ENCODE measurements at places on chromosomes 13 and 19.
A peak's percentile ranks its signal among the peaks of the same experiment; 100 is the strongest.

- no peak for DNase-seq
These were observed 6.7 kb downstream of the GRIN2D start for GRCh38 chr19:48400018-48400742.

DNA sequence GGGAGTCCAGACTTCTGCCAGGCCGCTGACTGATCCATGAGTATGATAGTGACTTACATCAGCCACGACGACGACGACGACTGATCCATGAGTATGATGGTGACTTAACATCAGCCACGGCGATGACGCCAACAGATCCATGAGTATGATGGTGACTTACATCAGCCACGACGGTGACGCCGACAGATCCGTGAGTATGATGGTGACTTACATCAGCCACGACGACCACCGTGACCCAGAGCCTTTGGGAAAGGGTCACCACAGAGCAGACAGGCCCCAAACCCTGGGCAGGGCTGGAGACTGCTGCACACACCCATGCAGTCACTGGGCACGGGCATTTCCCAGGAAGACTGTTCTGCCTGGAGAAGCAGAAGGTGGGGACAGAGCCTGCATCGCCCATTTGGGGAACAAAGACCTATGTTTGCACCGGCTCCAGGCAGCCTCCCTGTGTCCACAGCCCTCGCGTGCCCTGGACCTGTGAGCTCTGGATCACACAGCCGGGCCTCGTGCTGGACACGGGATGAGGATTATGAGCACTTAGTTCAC lies 130.9 kb upstream of the SPACA7 start:
- DNase-seq = no peak

DNA sequence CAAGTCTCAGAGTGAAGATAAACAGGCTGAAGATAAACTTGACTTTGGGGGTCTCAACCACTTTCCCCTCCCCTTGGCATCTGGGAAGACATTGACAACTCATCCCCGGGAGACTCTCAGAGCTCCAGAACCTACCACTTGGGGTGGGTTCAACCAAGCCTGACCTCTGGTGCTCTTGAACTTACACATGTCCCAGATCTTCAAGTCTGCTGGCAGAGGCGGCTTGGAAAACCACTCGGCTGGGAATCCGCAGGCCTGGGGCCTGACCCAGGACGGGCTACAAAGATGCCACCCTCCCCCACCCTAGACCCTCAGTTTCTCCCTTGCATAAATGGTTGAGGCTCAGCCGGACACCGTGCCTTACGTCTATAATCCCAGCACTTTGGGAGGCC lies 512 bp downstream of the LRRC8E start:
- no peak for DNase-seq

GRCh38 chr13:77143431-77143830 lies 116.5 kb upstream of the FBXL3 start:
- DNase-seq = no peak

- no peak for DNase-seq
These were observed 10.6 kb downstream of the AKAP8 start for GRCh38 chr19:15368798-15369593.

DNA sequence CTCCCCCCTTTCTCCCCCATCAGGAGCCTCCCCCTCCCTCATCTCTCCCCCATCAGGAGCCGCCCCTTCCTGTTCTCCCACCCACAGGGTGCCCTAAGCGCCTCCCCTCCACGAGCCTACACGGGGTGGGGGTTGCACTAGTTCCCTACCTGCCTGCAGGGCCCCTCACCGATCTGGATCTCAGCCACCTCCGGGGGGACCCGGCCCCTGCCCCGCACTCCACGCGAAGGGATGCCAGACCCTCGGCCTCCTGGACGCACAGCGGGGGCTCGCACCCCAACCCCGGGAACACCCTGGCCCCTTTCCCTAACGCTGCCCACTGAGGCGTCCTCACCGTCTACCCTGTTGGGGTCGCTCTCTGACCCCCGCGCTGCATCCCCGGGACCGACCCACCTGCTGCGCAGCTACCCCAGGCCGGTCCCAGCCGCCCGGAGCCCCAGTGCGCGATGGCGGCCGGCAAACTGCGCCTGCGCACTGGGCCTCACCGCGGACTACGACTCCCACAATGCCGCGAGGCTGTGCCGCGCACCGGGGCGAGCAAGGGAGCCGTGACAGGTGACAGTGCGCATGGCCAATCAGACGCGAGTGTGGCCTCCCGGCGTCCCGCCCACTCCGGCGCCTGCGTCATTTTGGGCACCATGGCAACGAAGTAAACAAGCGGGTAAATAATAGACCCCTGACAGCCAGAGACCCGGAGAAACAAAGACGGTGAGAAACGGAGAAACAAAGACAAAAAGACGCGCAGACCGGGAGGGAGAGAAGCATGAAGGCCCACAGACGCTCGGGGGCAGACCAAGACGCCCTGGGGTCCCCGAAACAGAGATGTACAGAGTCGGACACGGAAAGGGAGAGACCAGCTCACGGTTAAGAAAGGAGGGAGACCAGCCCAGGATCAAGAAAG lies at the start of gene ZSCAN18:
Gene ZSCAN18 (minus strand): TSS at position 451 of the 901 bp plus-strand sequence. CDS start 7,964 bp downstream, outside the sequence.
- DNase-seq = peak; percentile 56

- no peak for DNase-seq
These were observed 6.7 kb downstream of the SIGLEC11 start for GRCh38 chr19:49954092-49954829.

DNA sequence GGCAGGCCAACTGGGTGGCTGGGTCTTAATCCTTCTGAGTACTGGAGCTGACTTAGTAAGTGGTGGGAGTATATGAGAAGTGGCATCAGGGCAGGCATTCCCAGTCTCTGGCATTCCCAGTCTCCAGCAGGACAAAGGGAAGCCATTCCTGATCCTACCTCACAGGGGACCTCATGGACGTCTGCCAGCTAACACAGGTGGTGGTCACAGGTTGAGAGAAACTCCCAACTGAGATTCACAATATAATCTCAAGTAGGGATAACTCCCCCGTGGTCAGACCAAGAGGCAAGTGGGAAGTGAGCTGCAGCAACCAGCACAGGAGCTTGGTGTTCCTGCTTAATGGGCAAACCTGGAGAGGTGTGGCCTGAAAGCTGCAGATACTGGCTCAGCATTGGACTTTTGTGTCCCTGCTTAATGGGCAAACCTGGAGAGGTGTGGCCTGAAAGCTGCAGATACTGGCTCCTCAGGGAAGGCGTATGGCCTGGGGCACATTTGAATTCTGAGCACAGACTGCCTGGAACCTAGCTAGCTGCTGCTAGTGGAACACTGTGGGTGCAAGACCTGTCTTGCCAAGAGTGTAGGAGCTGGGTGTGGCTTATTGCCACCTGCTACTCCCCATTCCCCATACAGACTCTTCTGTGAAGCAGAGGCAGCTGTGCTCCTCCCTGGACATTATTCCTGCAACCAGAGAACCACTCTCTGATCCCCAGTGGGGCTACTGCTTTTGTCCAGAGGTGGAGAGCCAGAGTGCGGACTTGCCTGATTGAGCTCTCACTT lies 25.9 kb upstream of the OR10H2 start:
- DNase-seq = no peak

GRCh38 chr19:18385675-18386542 lies at the start of gene GDF15:
Gene GDF15, plus strand, starts transcription at chr19:18386158. Its CDS starts 32 bp downstream, at chr19:18386190.
- DNase-seq = no peak

GRCh38 chr13:38686577-38687245 lies at the start of gene FREM2:
Gene FREM2, plus strand, starts transcription at chr13:38687077. Its CDS starts 268 bp downstream, at chr13:38687345.
- no peak for DNase-seq

GRCh38 chr13:23934520-23934919 lies 37.2 kb upstream of the C1QTNF9B start:
- no peak for DNase-seq

- no peak for DNase-seq
These were observed 16.1 kb upstream of the STRN4 start for GRCh38 chr19:46762245-46762890.

DNA sequence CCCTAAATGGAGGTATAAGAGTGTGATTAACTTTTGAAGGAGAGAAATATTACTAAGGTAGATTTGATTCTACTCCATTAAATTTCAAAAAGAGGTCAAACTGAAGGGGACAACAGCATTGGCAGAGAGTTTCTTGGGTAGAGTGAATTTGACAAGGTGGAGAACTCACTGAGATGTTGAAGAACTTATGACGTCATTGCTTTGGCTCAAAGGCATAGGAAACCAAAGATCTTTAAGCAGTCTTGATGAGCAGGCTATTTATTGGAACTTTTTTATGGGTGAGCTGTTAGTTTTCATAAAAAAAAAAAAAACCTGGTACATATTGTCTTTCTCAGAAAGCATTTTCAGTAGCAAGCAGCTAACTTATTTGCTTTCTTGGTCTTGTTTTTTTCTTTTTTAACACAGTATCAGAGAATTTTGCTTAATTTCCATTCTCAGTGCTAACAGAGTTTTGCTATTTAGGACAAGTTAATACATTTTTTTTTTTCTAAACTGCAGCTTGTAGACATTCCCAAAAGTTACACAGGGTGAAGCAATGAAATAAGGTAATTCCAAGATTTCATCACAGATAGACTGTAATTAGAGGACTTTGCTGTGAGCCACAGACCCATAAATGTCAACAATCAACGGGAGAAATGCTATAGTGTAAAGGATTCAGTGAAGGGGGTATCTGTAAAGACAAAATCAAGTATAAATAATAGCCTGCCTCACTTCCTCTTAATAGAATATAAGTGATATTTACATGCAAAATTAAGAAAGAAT lies 412.2 kb upstream of the KLHL1 start:
- no peak for DNase-seq

GRCh38 chr13:44762911-44763310 lies 186.8 kb upstream of the TSC22D1 start:
- no peak for DNase-seq

DNA sequence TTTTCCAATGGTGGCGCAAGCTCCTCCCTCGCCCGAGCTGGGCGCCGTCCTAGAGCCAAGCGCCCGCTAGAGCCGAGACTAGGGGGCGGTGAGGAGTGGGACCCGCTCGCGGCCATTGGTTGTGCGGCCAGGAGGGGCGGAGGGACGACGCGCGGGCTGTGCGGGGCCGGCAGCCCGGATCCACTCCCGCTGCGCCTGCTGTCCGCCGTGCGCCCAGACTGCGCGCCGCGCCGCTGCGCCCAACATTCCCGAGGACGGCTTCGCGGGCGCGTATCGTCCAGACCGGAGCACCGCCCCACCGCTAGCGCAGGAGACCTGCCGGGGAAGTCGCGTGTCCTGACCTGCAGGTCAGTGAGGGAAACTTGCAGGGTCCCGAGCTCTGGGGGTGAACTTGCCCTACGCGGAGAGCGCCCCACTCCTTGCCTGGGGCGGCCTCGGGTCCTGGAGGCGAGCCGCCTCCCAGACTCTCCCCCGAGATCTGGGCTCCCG lies at the start of gene SERTM1:
Gene SERTM1 (plus strand): TSS at position 183 of the 489 bp plus-strand sequence. CDS start 21,059 bp downstream, outside the sequence.
- no peak for DNase-seq

DNA sequence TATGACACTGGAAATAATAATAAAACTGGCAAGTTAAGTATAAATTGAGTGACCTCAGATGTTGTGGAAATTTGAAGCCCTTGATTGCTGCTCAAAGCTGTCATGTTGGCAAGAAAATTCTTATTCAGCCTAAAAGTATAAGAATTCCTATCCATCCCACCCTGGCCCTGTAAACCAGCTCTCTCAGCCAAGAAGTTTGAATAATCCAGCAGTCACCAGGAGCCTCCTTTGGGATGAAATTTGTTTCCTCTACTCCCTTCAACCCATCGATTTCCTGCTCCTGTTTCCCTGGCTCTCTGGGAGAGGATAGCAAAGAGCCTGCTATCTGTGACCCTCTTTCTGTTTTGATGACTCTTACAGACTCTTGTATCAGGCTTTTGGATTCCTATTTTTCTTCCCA lies 169.3 kb downstream of the LHFPL6 start:
- DNase-seq = no peak

DNA sequence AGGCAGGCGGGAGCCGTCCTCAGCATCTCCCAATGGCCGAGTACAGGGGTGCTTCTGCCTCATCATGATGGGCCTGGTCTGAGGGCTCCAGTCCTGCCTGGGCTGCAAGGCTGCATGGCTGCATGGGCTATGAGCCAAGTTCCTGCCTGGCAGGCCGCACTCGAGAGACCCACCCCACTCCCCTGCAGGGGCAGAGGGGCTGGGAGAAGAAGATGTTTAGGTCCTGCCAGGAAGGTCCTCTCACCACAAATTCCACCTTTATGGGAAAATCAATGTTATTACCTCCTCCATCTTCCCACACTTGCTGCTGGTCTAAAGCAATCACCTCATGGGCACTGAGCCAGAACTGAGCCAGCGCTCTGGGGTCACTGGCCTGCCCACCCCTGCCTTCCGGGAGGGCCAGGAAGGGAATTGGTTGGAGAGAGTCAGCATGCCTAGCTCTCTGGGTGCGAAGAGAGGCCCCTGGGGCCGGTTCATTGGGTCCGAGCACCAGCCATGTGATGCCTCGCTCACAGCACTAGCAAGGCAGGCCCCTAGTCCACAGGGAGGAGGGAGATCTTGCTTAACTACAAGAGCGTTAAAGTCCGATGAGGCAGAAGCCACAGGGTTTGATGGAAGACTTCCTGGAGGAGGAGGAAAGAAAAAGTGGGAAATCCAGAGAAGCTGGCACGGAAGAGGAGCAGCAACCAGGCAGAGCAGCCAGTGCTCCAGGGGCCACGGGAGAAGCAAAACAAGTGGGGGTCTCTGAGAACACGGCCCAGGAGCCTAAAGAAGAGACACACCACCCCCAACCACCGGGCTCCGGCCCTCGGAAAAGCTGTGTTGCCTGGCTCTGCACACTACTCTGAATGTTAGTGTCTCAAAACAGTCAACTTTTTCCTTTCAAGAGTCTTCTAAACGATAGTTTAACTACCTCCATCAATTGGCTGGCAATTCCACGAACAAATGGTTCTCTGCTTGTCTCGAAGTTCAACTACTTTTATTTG lies 63.1 kb downstream of the CEBPG start:
- no peak for DNase-seq

- no peak for DNase-seq
These were observed 198.2 kb downstream of the DNAJC15 start for GRCh38 chr13:43221611-43222010.

GRCh38 chr13:34129436-34129835 lies 311.5 kb downstream of the RFC3 start:
- no peak for DNase-seq

GRCh38 chr13:113296823-113297369 lies at the start of gene LAMP1:
Gene LAMP1, plus strand, starts transcription at chr13:113297239. Its CDS starts 196 bp downstream, at chr13:113297435.
- DNase-seq = peak; percentile 99

GRCh38 chr13:50539791-50540530 lies 303.5 kb downstream of the DLEU7 start:
- DNase-seq = no peak

DNA sequence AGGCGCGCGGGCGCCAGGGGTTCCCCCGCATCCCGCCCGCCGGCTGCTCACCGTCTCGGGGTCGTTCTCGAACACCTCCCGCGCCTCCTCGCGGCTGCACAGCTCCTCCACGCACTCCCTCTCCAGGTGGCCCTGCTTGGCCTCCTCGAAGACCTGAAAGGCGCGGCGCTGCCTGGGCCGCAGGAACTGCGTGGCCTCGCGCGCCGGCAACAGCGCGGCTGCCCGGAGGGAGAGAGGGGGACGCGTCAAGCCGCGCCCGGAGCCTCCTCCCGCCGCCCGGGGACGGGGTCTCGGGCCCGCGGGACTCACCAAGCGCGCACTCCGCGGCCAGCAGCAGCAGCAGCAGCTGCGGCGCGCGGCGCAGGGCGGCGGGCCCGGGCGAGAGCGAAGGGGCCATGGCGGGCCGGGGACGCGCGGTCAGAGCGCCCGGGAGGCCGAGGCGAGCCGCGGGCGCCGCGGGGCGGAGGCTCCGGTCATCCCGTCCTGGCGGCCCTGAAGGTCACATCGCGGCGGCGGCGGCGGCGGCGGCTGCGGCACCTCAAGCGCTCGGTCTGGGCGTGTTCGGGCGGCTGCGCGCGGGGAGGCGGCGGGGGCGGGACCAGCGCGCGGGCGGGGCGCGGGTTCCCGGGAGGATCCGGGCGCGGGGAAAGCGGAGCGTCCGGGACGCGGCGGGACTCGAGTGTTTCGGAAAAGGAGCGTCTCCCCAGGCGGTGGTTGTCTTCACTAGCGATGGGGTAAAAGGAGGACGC lies at the start of gene GAS6:
Gene GAS6 (minus strand): TSS at position 553 of the 749 bp plus-strand sequence. CDS start 156 bp downstream, at position 397.
- DNase-seq = peak; percentile 63
